ENCODE measurements at places on chromosomes 4 and X.

- no peak for DNase-seq
Observed at GRCh38 chr4:100989401-100989800, 357.9 kb downstream of the PPP3CA start.

DNA sequence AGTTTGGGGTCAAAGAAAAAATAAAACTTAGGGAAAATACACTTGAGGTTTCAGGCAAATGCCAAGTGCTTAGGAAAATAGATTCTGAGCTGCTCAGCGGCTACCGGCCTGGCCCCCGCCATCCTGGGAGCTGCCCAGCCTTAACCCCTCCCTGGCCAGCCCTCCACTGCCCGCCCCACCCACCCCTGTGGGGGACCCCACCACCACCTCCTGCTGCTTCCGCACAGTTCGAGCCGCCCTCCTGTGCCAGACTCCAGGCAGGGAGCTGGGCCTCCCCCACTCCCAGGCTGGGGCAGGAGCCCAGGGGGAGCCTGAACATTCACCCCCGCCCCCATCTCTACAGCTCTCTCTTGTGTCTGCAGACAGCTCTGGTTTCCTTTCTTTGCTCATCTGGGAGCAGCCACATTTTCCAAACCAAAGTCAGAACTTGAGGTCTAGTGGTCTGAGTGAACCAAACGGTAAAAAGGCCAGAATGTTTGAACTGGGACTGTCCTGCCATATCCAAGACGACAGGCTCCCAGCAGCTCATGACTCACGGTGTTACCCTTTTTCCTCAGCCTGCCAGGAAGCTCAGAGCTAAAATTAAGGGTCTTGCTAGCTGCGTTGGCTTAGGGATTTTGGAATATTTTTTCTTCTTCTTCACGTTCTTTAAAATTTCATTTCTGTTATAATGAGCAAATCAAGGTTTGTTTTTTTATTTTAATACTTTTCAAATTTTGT, 4.7 kb upstream of the FGFR3 start:
- DNase-seq: no peak

DNA sequence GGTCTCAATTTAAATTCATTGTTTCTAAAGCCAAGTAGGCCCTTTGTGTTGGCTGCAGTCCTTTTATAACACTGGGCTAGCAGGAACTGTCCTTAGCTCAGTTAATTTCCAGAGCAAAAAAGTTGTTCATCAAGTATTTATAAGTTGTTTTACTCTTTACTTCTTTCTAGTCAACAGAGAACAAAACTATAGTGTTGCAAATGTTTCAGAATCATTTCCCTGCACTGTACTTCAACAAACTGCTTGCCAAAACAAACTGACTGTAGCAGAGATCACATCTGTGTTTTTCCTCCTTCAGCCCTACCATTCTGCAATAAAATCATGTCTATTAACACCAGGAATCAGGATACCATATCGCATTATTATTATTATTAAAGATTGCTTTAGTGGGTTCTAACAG, 168.5 kb upstream of the SH3RF1 start:
- DNase-seq: no peak

DNA sequence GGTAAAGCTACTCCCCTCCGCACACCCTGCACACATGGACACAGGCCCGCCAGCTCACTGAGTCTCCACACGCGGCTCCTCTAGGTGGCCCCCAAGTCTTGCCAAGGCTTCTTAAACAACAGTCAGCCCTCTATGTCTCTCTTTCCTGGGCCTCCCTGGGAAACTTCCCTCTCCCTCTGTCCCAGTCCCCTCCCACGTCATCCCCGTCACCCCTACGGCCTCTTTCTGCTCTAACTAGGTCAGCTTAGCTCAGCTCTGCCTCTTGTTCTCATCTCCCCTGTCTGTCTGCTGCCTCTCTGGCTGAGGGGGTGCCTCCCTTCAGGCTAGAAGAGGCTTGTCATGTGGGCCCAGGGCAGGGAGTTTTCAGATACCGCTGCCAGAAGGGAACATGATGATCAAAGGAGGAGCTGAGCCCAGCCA, 38.8 kb downstream of the SEPTIN6 start:
- no peak for DNase-seq

- no peak for DNase-seq
Observed at GRCh38 chr4:14863418-14864364, 138.6 kb upstream of the CPEB2 start.

- DNase-seq: no peak
Observed at GRCh38 chr4:96677499-96677898, 837.6 kb downstream of the PDHA2 start.

All from stimulated activated CD8-positive, alpha-beta memory T cell treated with anti-CD3 and anti-CD28 coated beads, Interleukin-4, amount 100 ng/mL, for 4 hours (primary cell).